ENCODE measurements at places on chromosomes 2 and 18.

DNA sequence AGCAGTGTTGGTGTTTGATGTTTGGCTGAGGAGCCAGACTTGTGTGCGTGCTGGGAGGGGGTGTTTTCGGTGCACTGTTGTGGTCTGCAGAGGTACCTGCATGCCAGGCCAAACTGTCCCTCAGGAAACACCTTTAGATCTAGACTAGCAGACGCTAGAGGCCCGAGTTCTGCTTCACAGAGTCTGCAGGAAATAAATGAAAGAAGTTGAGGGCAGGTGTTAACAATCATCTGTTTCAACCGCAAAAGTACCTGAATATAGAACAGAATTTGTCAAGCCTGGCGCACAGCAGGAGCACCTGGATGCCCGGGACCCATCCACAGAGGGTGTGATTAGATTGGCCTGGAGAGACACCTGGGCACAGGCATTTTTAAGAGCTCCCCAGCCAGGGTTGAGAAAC, 40.5 kb upstream of the REL start:
- no peak for DNase-seq

- no peak for DNase-seq
Observed at GRCh38 chr2:21406911-21407310, 283.1 kb downstream of the TDRD15 start.

DNA sequence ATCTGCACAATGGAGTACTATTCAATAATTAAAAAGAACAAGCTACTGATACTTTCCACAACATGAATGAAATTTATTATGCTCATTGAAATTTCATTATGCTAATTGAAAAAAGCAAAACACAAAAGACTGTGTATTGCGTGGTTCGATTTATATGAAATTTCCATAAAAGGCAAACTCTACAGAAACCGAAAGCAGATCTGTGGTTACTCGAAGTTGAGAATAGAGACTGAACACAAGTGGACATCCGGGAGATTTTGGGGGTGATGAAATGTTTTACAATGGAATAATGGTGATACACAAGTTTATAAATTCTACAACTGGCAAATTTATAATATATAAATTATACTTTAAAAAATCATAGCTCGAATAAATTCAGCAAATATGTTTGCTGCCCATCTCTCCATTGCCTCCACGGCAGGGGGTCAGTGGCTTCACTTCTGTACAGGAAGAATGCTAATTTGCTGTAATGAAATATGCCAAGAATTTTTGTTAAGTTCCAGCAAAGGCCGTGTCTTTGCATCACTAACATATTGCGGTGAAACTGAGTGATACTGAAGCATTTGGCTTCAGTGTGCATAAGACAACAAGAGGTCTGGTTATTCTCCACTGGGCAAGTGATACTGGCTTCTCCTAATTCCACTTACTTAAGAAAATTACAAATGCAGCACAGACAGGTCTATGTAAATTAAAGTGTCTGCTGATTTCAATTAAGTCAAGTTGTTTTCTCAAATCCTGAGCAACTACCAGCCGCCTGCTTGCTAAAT, 96.7 kb downstream of the TMEM163 start:
- DNase-seq, result no peak

DNA sequence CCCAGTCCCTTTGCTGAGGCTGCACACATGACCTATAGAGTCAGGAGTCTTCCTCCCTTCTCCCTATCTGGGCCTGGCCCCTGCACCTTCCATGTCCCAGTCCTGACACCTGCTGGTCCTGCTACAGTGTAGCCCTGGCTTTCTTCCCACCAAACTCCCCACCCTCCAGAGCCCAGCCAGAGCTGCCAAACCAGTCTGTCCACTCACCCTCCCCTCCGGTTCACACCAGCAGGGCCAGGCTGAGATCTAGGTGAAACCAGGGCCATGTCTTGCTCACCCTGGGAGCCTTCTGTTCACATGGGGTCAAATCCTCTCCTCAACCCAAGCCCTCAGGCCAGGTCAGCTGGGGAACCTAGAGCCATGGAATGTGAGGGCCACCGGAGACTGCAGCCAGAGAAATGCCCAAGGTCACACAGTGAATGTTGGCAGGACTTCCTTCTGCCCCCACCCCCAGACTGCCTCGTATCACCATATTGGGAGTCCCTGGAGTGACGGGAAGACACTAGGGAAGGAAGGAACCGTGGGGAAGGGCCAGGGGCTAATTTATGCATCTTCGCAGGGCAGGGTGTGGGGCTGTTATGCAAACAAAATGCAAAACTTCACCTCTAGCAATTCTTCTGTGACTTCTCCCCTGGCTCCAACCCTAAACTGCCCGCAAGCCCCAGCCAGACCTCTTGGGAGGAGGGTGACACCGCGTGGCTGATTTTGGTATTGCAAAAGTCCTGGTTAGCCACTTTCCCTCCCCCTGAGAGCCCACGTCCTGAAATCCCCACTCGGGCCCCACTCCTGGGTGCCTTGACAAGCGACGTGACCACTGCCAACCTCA, 14.6 kb downstream of the TNS1 start:
- peak; percentile 6 for DNase-seq

GRCh38 chr2:215931256-215931903, 82.0 kb downstream of the MREG start:
- DNase-seq, result peak; percentile 51

GRCh38 chr2:179285060-179285459, 20.4 kb upstream of the SESTD1 start:
- no peak for DNase-seq

DNA sequence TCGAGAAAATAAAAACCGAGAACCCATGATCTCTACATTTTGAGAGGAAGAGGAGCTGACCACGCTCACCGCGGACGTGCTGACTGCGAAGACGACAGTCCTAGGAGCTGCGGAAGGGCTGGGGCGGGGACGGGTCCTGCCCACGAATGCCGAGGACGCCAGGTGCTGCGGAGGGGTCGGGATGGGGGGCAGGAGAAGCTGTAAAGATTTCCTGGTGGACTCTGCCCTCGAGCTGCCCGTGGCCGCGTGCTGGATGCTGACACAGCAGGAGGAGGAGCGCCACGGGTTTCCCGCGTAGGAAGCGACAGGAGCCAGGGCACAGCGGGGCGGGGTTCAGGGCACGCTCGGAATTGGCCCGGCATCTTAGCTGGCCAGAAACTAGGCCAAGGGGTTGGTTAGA, 22.2 kb downstream of the ZSCAN30 start:
- DNase-seq, result no peak

- no peak for DNase-seq
Observed at GRCh38 chr18:24791751-24792545, 331.5 kb downstream of the HRH4 start.

DNA sequence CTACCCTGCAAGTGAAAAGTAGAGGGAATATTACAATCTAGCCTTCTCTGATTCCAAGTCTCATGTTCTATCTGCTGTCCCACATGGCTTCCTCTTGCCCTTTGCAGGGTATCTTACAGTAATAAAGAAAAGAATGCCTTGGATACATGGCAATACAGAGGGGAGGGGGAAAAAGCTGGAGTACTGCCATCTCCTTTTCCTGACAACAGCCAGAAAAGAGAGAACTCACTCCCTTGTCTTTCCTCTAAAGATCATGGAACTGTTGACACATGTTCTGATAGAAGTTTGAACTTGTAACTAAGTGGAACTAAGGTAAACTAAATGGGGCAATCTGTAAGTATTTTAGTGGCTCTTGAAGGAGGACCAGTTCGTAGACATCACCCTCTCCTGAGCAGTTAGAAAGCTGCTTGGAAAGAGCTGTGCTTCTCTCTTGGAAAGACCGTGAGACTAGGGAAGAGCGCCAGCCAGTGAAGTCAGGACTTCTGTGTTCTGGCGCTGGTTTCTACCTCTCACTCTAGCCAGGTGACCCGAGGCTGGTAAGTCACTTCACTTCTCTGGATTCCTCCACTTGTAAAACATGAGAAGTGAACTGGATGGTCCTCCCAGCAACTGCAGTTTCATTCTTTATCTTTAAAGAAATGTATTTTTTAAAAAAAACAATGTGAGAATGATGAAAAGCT, 242.3 kb upstream of the FOSL2 start:
- no peak for DNase-seq

GRCh38 chr18:2898186-2898640, 51.4 kb downstream of the EMILIN2 start:
- DNase-seq, result no peak

GRCh38 chr2:29332540-29332939, 217.3 kb downstream of the CLIP4 start:
- DNase-seq, result no peak

Data from stimulated activated naive CD4-positive, alpha-beta T cell (primary cell).